ENCODE measurements at places on chromosomes 12 and 14.

GRCh38 chr14:71022012-71022869 is 115.0 kb downstream of the PCNX1 start:
- DNase-seq: no peak

DNA sequence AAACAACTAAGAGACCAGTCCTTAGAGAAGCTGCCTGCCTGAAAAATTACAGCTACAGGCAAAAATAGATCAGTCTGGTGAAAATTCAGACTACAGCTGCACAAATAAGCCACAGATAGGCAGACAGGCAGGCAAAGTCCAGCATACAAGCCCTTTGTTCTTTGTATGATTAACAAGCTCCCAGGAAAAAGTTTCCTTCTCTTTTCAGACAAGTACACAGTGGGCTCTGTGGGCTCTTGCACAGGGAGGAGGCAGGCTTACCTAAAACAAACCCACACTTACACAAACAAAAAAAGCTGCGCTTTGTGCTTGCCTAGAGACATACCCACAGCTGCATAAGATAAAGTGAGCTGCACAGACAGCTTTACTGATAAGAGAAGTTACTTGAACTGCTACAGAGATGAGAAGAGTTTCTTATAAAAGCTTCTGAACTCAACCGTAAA is 7.7 kb downstream of the OR6C68 start:
- peak; percentile 1 for DNase-seq

- no peak for DNase-seq
Measured at GRCh38 chr12:126704609-126705008, 1562.4 kb upstream of the TMEM132C start.

DNA sequence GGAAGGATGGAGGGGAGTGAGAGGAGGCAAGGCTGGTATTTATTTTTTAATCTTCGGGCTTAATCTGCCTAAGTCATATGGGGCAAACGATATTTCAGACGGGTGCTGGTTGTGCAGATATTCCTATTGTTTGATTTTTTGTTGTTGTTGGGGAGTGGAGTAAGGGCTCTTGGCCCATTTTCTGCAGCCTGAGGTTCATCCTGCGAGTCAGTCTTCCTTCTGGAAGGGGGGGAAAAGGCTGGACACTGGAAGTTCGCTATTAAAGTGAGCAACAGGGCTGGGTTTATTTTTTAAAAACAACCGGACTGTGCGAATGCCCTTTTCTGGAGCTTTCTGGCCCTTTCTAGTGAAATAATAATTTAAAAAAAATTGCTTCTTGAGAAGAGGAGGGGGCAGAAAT is 2.3 kb downstream of the NRXN3 start:
- no peak for DNase-seq

GRCh38 chr12:30726647-30727046 is 28.1 kb downstream of the CAPRIN2 start:
- DNase-seq: no peak

GRCh38 chr14:88026890-88027289 is 22.0 kb downstream of the GPR65 start:
- DNase-seq: no peak

- DNase-seq: peak; percentile 2
Measured at GRCh38 chr14:80202888-80203562, 8.3 kb downstream of the DIO2 start.

DNA sequence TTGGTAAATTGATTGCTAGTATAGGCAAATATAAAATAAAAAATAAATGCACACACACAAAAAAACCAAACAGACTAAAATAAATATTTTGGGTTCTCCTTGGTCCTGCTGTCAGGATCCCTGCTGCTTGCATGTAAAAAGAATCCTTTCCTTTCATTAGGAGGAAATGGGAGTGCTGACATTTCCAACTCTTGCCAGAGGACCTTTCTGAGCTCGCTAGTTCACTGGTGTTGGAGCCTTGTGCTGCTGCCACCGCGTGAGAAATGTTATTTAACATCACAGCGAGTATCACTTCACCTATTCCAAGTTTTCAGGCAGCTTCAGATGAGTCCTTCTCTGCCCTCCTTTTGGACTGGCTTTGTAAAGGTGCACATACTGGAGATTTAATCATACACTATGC is 358.9 kb downstream of the NPAS3 start:
- DNase-seq: no peak

DNA sequence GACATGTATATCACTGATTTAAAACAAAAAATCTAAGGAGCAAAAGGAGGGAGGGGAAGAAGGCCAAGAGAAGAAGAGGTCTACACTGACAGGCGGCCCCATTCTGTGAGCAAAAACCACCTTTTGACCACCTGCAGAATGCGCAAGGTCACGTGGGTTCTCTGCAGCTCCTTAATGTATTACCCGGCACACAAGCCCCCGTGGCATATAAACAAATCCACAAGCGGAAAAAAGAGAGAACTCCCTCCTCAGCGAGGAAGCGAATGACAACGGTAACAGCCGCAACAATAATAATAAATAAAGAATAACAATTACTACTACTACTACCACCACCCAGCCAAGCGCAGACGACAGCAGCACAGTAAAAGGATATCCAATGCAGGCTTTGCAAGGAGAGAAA is 1.3 kb downstream of the KSR2 start:
- DNase-seq: no peak

- DNase-seq: no peak
Measured at GRCh38 chr12:87827638-87828264, 201.4 kb downstream of the C12orf50 start.

DNA sequence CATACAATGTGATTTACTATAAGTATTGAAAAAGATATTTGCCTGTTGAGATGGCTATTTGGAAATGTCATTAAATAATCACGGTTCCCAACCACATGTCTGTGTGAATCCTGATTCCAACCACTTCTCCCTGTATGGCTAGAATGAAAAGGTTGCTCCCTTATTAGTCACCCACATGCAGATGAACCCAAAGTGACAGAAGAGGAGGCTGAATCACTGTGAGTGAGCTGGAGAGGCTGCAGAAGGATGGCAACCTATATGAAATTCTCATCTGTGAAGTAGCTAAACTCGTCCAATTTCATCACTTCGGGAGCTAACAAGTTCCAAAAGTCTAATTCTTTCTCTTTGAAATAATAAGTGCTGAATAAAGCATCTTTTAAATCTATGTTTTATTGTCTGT is 300.5 kb downstream of the PRKD1 start:
- DNase-seq: no peak

DNA sequence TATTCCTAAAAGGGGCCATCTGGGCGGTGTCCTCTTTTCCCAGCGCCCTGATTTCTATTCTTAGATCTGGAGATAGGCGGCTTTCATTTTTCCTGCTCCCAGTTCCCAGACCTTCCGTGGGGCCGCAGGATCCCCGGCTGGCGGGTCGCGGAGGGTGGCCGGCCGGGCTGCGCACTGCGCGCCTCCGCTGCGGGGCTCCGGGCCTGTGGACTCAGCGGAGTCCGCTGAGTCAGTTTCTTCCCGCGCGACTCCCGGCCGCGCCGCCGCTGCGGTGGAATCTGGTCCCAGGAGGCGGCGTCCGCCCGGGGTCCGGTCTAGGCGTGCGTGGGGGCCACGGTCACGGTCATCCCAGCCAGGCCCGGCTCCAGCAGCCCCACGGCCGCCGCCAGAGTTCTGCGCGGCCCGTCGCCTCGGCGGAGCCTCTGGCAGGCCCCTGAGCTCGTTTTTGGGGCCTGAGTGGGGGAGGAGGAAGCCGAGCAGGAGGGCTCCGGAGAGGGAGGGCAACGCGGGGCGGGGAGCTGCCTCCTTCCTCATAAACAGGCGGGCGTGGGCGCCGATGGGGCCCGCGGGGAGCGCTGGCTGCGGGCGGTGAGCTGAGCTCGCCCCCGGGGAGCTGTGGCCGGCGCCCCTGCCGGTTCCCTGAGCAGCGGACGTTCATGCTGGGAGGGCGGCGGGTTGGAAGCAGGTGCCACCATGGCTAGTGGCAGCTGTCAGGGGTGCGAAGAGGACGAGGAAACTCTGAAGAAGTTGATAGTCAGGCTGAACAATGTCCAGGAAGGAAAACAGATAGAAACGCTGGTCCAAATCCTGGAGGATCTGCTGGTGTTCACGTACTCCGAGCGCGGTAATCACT is at the start of gene LRRK2:
LRRK2 (plus strand) TSS at position 559 of the 853 bp plus-strand sequence; CDS start at position 694, 135 bp downstream.
- DNase-seq: peak; percentile 51

DNA sequence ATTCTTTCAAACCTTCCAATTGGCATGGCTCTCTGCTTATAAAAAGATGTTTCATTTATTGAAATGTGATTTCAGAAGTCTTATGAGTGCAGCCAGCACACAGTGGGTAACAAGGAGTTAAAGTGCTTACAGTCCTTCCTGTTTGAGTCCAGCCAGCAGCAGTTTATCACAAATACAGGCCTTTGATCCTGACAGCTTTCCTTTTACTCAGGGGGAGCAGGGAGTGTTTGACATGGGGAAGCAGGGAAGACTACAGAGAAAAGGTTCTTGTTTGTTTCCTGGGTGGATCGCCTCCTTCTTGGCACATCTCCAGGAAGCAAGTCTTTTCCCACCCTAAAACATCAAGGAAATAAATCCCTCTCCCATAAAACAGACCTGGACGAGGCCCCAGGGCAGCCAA is 216.1 kb downstream of the MSRB3 start:
- DNase-seq: no peak

GRCh38 chr12:112140728-112141127 is 15.4 kb downstream of the TRAFD1 start:
- DNase-seq: no peak

GRCh38 chr14:90630171-90630806 is 185.9 kb downstream of the TTC7B start:
- no peak for DNase-seq

DNA sequence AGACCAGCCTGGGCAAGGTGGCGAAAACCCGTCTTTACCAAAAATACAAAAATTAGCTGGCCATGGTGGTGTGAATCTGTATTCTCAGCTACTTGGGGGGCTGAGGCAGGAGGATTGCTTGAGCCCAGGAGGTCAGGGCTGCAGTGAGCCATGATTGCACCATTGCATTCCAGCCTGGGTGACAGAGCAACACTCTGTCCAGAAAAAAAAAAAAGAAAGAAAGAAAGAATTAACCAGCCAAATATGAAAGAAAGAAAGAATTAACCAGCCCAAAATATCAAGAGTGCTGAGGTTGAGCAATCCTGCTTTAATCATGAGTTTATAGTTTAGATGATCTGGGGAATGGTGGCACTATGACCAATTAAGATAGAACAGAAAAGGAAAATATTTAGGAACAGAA is 3.5 kb upstream of the ACTN1 start:
- DNase-seq: no peak

- DNase-seq: no peak
Measured at GRCh38 chr12:29030006-29030405, 119.1 kb upstream of the FAR2 start.

DNA sequence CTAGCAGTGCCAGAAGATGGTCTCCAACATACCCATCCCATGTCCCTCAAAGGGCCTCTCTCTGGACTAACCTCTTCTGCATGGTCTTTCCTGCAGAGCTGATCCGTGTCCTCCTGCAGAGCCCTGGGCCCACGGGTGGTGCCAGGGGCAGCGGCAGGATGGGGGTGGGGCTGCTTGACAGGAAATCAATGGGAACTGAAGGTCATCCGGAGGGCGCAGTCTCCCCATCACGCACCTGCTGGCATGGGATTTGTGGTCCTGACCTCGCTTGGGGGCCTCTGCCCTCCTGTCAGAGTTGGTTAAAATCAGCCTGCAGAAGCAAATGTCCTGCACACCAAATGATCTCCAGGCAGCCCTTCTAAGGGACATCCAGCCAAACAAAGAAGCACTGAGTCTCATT is 110.2 kb downstream of the DPF3 start:
- DNase-seq: no peak

DNA sequence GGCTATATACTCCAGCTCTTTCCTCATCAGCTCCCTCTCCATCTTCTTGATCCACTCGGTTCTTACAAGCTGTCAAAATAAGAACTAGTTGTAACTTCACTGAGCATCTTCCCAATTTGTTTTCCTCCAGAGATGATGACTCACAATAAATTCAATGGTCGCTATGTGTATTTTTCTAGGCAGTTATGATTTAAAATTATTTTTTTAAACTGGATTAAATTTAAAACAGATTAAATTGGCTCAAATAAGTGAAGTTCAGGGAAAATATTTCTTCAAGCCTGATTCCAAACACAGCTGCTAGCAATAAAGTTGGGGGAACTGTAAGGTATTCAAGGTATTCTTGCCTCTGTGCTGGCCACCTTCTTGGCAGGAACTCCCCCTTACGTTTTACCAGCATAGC is 717.7 kb upstream of the USP15 start:
- DNase-seq: no peak

GRCh38 chr12:56157201-56158028 is 744 bp upstream of the MYL6 start:
- DNase-seq: peak; percentile 61

DNA sequence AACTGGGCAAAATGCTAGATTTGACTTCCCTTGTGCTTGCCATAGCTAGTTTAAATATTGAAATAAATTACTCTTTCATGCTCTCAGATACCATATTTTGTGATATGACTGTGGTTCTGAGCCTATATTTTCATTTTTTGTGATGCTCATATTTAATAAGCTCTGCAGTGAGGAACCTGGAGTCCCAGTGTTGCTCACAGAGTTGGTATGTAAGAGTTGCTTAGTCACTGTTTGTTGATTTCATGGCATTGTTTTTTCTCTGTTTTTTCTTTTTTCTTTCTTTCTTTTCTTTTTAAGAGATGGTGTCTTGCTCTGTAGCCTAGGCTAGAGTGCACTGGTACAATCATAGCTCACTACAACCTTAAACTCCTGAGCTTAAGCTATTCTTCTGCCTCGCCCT is 750.5 kb upstream of the TMEM132C start:
- DNase-seq: no peak

DNA sequence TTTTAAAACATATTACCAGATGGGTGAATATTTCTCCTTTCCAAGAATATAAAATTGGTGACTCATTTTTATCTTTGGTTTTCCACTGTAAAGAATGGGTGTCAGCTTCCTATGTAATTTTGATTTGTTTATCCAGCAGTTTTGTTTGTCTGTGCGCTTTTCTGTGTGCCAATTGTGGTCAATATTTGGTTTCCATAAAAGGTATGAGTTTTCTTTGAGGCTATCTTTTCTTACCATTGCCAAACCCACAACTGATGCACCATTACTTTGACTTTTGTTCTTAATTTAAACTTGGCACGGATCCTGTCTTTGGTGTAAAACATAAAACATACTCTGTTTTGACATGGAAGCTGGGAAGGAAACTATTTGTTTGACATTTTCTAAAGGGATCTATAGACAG is 78.8 kb upstream of the NAV3 start:
- no peak for DNase-seq

DNA sequence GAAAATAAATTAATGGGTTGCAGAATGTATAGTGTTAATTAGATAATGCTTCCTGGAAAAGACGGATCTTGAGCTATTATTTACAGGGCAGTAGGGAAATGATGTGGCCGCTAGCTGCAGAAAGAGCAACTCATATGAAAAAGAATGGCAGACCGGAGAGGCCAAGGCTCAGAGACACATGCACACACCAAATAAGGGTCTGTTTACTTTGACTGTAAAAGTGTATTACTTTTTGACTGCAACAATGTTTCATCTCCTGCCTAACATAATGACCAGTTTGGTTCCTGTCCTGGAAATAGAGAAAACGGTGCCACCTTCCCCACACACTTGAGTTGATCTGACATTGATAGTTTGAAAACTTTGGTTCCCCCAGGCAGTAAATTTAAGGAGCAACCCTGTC is 290.9 kb downstream of the CACNA1C start:
- DNase-seq: no peak

GRCh38 chr14:87626266-87626665 is 366.7 kb downstream of the GALC start:
- no peak for DNase-seq

GRCh38 chr14:103155010-103155409 is 31.7 kb downstream of the TNFAIP2 start:
- DNase-seq: no peak
